ENCODE measurements at places on chromosomes 3 and 15. TPM values are rescaled to one million over a fixed set of nuclear protein-coding genes. Genes with fewer than 3 reads are reported as not detected.

DNA sequence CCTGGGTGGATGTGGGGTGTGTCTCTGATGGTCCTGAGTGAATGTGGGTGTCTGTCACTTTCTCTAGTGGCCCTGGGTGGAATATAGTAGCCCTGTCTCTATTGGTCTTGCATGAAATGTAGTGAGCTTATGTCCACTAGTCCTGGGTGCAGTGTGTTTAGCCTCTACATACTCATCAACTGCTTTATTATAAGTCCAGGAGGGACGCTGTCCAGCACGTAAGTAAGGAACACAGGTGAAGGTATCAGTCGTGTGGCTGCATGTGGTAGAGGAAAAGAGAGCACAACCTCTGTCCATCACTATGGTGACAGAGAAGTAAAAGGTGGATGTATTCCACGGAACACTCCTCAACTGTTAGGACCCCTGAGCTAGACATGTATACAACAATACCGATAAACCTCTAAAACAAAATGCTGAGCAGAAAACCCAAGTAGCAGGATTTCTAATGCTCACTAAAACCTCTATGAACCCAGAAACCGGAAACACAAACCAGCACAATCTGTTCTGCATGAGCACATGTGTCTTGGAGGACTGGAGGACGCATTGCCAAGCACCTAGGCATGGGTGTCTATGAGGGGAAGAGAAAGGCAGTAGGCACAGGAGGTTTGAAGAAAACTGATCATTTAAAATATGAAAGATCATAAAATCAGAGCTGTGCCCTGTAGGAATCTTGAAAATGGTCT lies 11.0 kb downstream of the LTF start:
- no peaks in the 10 kb centered on the region for H3K27me3 ChIP-seq
- no peak overlapping the region for H3K27ac ChIP-seq
- H3K4me3 ChIP-seq = no peak overlapping the region

DNA sequence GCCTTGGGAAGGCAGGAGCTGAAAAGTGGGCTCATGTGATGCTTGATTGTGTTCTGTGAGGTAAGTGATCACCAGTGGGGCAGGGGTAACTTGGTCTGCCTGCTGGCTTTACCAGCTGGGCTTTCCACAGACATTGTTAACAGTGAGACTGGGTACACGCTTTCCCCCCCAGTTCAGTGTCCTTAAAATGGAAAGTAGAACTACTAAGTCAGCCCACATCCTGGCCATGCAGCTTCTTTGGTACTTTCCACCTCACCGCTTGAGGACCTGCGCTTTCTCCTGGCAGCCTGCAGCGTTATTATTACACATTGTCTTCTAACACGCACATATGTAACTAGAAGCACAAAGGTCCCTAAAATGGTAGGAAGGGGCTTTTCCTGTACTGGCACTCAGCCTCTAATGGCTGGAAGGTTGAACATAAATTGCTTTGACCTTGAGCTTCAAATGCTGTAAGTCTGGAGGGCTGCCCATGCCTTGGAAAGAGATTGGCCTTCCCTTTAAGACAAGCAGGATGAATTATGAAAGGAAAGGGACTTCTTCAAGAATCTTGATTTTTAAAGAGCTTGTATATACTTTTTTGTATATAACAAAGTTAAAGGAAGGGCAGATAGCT lies 216.1 kb upstream of the ROPN1 start:
- no peak overlapping the region for H3K27ac ChIP-seq
- no peak overlapping the region for H3K4me3 ChIP-seq
- H3K27me3 ChIP-seq = no peaks in the 10 kb centered on the region
- no peak for DNase-seq
- no peaks in the 10 kb centered on the region for H3K36me3 ChIP-seq

The ANKRD34C gene
- total RNA-seq = 0.05 TPM

The ANKUB1 gene
- total RNA-seq = not detected

Data from pancreas (tissue), 10 donors.